SK-N-SH treated with all-trans-retinoic acid at 6 μM for 48 hours (cell line): ENCODE measurements at places on chromosomes 1 and 21.

- no peak for ATAC-seq
Measured at GRCh38 chr1:84245563-84245962, 55.9 kb upstream of the SAMD13 start.

DNA sequence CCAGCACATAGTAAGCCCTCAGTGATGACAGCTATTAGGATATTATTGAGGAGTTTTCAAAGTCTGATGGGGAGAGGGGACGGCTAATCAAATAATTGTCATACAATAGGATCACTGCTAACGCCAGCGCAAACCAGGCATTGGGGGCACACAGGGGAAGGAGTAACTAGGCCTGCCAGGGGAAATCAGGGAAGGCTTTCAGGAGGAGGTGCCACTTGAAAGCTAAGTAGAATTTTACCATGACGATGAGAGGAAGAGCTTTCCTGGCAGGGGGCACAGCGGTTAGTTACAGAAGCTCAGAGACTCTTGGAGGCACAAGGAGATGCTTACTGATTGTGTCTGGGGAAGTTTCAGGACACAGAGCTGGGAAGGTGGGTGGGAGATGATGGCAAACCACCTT, 47.2 kb upstream of the LAPTM5 start:
- ATAC-seq = no peak

GRCh38 chr21:39663066-39663465, 50.3 kb downstream of the B3GALT5 start:
- no peak for ATAC-seq

DNA sequence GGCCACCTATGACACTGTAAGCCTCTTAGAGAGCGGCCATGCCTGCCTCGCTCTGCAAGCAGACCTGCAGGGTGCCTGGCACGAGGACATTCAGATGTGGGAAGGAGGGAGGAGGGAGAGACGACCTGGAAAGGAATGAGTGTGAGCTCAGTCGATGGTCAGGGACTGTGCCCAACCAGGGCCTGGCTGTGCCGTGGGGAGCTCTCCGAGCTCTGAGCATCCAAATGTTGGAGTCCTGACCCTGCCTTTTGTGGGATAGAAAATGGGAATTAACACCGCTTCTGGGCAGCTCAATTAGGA, 7.3 kb downstream of the CSTB start:
- no peak for ATAC-seq

DNA sequence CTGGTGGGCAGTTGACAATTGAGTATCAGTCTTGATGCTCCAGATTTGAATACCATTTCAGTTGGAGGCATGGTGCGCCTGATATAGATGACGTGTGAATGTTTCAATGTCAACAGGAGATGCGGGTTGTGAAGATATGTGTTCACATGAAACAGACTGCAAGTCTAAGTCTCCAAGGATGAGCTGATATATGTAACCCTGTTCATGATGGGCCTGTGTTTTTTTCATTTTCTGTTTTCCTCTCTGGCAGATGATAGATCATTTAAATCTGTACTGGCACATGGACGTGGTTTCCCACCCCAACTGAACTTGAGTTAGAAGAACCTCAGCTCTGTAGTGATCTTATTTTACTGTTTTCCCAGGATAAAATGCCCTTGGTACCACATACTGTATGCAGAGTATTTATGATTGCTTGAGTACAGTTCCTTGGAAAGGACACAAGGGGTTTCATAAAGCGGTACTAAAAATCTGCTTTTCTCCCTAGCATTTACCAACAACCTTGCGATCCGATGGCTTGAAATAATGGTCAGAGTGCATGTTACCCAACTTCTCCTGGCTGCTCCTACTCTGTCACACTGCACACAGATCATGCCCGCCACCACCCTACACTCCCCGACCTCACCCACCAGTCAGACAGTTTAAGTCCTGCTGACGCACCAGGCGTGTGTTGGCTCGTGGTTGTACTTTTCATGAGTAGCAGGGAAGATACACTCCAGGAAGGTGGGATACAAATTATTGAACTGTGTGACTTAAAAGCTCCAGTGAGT, 131.1 kb downstream of the NFIA start:
- no peak for ATAC-seq

GRCh38 chr1:165884009-165884689, 56.7 kb downstream of the UCK2 start:
- ATAC-seq = no peak

- no peak for ATAC-seq
Measured at GRCh38 chr1:56025942-56026341, 553.4 kb downstream of the PLPP3 start.

DNA sequence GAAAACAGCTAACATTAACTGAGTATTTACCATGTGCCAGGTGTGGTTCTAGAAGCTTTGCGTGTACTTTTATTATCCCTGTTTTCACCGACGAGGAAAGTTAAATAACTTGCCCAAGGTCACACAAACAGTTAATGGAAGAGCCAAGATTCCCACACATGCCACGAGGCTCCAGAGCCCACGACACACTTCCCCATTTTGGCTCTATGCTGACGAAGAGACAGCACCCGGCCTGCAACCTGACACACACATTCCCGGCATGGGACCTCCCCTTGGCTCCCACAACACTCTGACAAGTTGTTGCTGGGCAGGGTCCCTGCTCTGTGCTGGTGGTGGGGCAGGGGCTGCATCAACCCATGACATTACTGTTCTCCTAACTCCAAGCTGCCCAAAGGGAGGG, 52.8 kb downstream of the RAP1GAP start:
- ATAC-seq = no peak

- no peak for ATAC-seq
Measured at GRCh38 chr1:87178441-87178840, 150.2 kb upstream of the LMO4 start.

DNA sequence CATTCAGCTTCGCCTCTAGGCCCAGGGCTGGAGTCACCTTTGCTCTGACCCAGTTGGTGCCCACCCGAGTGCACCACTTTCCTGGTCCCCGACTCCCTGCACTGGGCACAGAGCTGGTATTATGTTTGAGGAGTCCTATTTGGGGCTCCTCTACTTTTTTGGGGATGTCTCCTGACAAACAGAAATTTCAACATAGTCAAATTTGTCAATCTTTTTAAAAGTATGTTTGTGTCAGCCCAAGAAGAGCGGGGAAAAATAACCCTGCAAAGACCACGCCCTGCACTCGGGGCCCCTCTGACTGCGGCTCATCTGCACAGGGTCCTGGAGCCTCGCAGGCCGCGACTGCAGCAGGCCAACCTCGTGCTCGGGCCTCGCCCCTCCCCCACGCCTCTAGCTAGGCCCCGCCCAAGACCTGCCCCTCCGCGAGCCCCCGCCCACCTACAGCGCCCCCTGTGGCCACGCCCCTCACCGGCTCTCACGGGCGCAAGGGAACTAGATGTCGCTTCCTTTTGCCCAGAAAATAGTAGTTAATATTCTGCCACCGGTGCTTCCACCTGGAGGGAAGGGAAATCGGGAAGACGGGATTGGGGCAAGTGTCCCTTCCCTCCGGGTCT, 11.4 kb downstream of the FAM229A start:
- peak; percentile 60 for ATAC-seq

- ATAC-seq = peak; percentile 39; the same call in 2 of the 3 replicates
Measured at GRCh38 chr1:111541721-111542120, 38.3 kb upstream of the ADORA3 start.

GRCh38 chr1:219784660-219785381, 143.5 kb downstream of the SLC30A10 start:
- no peak for ATAC-seq

GRCh38 chr1:214467078-214467585, 84.3 kb downstream of the PTPN14 start:
- ATAC-seq = peak; percentile 23; the same call in 1 of the 3 replicates

GRCh38 chr1:78048446-78048845, 2.7 kb downstream of the GIPC2 start:
- no peak for ATAC-seq

GRCh38 chr21:31372471-31372765, 28.4 kb upstream of the TIAM1 start:
- no peak for ATAC-seq

- ATAC-seq = no peak
Measured at GRCh38 chr21:30193201-30193600, 22.7 kb downstream of the CLDN8 start.

DNA sequence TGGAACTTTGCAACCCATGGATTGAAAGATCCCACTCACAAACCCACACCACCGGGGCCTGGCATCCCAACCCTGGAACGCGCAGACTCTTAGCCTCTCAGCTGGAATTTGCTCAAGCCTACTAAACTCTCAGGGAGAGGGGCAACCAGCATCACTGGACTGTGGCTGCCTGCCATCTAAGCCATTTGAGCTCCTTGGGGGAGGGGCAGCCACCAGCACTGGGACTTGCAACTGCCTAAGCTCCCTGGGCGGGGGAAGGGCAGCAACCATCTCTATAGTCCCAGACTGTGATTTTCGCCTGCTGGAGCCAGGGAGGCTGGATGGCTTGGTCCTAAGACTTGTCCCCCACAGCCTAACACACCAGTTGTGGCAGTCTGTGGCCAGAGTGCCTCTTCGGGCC, 122.3 kb downstream of the SNX7 start:
- ATAC-seq = no peak

DNA sequence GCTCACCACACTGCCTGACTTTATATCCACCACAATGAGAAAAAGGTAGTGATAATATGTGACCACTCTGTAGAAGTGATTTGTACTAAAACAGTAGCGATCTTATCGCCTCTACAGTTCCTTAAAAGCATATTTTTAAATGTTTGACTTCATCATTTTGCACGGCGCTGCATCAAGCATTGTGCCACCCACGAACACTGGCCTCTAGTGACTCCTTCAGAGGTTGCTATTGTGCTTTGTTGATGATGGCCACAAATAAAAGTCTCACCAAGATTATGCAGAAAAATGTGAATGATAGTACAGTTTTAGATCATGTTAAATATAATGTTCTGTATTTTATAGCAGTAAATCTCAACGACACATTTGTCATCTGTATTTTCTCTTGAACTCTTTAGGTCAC, 186.5 kb upstream of the NCAM2 start:
- ATAC-seq = no peak

GRCh38 chr1:231953660-231954059, 327.1 kb downstream of the DISC1 start:
- ATAC-seq = no peak

- no peak for ATAC-seq
Measured at GRCh38 chr1:92987462-92987861, 26.2 kb upstream of the DIPK1A start.

- ATAC-seq = peak; percentile 30; the same call in 2 of the 3 replicates
Measured at GRCh38 chr1:113990530-113990929, 11.3 kb downstream of the OLFML3 start.

- ATAC-seq = no peak
Measured at GRCh38 chr1:205692423-205692822, 12.1 kb upstream of the SLC45A3 start.

DNA sequence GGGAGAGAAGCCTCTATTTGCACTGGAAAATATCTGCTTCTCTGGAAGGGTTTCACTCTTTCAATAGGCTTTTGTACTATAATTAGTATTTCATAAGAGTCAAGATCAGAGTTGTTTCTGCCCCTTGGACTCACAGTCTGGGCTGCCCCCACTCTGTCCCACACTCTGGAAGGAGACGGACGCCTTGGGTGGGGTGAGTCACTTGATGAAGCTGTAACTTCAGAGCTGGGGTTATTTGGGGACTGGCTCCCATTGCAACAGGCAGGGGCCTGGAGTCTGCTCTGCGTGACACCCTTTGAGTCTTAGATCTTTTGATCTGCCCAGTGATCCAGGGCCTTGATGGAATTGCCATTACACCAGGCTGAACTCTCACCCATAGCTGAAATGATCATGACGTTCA, 4.0 kb upstream of the KCNA10 start:
- ATAC-seq = no peak

- ATAC-seq = no peak
Measured at GRCh38 chr1:185289880-185290279, 27.2 kb downstream of the IVNS1ABP start.

DNA sequence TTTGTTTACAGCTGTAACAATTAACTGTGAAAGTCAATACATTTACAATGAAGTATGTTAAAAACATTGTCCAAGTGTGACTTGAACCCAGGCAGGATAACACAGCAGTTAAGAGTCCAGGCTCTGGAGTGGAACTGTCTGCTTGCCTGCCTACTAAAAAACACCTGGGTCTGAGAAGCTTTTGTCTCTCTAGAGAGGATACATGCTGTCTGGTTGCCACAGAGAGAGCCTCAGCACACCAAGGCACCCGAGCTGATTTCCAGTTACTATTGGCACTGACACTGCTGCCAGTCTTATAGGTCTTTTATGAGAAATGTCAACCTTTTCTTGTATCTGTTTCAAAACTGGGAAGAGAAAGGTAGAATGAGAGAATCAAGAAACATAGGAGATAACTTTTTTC, 20.2 kb upstream of the RALGPS2 start:
- no peak for ATAC-seq

GRCh38 chr21:16796776-16797175, 716.1 kb upstream of the CXADR start:
- ATAC-seq = no peak

DNA sequence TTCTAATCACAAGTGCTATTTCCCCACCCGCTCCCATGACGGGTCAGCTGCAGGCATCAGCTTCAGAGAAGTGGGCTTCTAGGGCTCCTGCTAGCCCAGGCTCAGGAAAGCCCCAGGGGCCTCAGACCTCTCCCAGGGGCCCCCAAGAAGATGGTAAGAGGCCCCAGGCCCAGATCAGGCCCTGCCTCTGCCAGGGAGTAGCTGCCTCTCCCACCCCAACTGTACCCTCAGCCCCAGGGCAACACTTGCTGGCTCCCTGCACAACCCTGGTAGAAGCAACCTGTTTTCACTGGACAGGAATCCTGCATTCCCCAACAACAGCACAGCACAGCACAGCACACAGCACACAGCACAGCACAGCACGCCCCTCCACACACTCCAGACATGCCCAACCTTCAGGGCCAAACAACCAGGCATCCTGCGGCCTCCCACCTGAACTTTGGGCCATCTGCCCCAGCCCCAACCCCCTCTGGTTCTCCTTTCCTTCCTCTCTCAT, 6.5 kb downstream of the BLACAT1 start:
- no peak for ATAC-seq

DNA sequence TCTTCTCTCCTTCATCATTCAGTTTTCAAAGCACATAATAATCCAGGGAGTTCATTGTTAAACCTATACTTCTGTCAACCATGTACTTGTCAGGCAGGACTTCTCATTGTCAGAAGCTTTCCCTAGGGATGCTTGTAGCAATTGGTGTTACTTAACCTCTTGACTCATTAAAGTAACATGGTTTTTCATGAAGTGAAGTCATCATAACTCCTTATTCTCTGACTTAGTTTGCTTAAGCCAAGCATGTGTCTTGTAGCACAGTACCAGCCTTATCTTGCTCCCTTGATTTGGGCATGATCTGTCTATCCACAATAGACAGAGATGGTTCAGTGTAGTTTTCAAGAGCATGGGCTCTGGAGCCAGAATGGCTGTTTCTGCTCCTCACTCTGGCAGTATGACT, 45.3 kb downstream of the LRIG2 start:
- no peak for ATAC-seq

- no peak for ATAC-seq
Measured at GRCh38 chr1:119954476-119955422, 58.4 kb upstream of the ADAM30 start.
